ENCODE measurements at places on chromosomes 13 and 19. TPM values are rescaled to one million over a fixed set of nuclear protein-coding genes. Genes with fewer than 3 reads are reported as not detected.

DNA sequence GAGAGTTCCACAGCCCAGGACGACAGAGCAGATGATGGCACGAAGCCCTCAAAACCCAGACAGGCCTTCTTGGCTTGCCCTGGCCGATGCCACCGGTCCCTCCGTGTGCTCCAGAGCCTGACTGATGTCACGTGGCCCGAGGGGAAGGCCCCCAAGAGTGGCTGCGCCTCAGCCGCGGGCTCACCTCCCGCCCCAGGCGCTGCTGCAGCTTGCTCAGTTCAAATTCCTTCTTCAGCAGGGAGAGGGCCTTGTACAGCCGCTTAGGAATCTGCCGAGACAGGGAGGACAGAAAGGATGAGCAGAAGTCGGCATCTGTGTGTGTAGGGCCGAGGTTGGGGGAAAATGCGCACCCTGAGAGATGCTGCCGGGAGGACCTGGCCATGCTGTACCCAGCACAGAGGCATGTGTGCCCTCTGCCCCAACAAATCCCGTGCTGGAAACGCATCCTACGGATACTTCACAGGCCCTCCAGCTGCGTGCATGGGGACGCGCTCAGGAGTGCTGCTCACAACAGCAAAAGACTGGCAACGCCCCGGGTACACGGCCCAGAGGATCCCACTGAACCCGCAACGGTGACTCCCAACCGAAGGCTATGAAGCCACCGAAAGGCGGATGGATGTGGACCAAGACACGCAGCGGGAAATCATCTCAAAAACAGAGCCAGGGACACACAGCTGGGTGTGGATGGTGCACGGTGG is 12.9 kb downstream of the LONP1 start:
- DNase-seq: no peak

GRCh38 chr19:47749326-47749725 is 4.0 kb downstream of the NOP53 start:
- DNase-seq: no peak

The FXYD7 gene
- not detected for total RNA-seq

DNA sequence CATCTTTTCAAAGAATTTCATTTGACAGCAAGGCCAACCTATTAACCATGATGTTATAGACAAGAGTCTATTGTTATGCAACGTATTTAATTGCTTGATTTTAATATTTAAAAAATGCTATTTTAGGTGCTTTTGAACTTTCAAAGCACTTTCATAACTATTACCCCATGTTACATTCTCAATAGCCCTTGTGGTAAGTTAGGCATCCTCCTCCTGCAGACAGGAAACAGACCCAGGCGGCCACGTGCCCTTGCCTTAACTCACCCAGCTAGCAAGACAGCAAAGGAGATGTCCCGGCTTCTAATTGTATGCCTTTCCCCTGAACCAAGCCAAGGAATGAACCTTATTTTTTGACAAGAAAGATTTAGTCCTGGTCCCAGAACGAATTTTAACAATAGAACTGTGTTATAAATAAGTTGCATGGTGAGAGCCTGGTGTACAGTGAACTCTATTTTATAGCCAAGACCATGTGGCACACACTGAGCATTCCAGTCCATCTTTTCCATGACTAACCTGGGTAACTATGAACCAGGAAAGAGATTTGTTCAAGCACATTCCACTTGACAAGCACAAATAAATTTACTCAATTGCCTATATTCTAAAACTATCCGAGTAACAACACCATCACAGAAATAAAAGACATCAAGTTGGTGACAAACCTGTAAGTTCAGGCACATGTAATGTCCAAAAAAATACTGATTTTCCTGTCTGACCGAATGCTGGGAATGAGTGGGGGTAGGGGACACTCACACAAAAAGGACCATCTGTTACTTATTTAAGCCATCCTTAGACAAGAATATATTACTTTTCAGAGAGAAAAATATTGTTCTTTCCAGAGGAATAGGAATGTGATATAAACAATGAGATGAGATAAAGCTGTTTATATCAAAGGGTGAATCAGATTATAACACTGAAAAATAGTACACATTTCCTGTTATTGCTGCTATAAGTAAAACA is 163.0 kb downstream of the EFNB2 start:
- no peak for DNase-seq

The YJEFN3 gene
- 8.9 TPM for total RNA-seq

DNA sequence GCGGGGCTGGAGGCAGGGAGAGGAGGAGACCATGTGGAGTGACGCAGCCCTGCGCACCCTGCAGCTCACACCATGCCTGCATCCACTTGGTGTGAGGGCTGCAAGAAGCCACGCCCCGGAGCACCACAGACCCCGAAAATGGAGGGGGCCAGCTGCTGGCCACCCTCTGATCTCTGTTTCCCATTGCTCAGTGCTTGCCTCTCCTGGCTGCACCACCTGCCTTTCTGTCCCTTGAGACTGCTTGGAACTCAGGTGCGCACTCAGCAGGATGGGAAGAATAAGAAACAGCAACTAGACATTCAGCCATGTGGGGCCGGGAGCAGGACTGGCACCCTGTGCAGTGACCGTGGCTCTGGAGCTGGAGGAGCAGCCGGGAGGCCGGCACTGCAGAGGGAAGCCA is 64.0 kb downstream of the ANKRD10 start:
- DNase-seq: no peak

GRCh38 chr19:17487284-17488121 is 17.2 kb downstream of the SLC27A1 start:
- no peak for DNase-seq

- DNase-seq: no peak
Observed at GRCh38 chr13:102935896-102936321, 90.1 kb downstream of the ERCC5 start.

GRCh38 chr13:104984296-104984818 is 1551.1 kb downstream of the EFNB2 start:
- peak; percentile 17 for DNase-seq

GRCh38 chr19:13010038-13010991 is 15.0 kb downstream of the NFIX start:
- DNase-seq: no peak

GRCh38 chr19:27966390-27966816 is 1246.5 kb downstream of the UQCRFS1 start:
- no peak for DNase-seq

DNA sequence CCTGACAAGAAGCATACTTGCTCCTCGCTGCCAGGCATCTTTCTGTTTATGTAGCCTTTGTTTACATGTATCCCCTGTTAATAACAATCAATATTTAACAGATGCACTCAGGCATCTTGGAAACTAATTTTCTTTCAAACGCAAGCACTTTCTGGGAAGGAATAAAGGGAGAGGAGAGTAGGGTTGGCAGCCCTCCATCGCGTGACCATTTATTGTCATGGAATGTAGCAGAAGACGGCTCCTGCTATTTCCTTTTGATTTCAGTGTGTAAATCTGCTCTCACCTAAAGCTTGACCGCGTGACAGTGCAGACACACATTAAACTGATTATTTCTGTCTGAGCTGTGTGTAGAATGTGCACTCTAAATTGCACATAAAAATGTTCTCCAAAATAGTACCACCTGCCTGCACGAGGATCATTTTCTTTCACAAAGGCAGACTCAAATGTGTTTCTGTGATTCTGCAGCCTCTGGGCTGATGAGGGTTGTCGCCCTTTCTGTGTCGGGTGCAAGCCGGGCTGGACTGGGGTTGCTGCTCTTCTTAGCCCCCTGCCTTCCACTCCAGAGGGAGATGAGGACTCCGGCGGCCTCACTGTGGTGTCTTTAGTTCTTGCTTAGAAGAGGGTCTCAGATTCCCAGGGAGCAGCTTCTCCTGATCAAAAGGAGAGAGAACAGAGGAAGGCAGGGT is 223.5 kb upstream of the MAB21L1 start:
- DNase-seq: no peak

The SPACA4 gene
- total RNA-seq: not detected

GRCh38 chr13:48220592-48220980 is 12.4 kb upstream of the ITM2B start:
- DNase-seq: no peak

DNA sequence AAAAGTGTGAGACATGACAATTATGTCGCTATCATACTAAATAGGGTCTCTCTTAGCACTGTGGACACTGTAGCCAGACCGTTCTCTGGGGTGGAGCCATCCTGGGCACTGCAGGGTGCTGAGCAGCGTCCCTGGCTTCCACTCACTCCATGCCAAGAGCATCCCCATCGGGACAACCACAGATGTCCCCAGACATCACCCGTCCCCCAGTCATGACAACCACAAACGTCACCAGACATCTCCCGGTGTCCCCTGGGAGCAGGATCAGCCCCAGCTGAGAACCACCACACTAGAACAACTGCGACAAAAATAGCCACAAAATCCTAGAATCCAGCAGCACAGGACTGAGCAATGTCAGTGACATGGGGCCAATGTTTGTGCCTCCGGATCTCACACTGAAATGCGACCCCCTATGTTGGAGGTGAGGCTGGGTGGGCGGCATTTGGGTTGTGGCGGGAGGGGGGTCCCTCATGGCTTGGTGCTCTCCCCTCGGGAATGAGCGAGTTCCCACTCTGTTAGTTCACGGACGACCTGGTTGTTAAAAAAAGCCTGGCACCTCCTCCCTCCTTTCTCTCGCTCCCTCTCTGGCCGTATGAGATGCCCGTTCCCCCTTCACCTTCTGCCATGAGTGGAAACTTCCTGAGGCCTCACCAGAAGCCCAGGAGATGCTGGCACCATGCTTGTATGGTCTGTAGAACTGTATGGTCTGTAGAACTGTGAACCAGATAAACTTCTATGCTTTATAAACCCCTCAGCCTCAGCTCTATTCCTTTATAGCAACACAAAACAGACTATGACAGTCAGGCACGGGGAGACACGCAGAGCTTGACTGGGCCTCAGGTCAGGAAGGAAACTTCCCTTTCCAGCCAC is 93.9 kb downstream of the GADD45B start:
- no peak for DNase-seq

- no peak for DNase-seq
Observed at GRCh38 chr19:18393836-18394235, 3.6 kb downstream of the LRRC25 start.

DNA sequence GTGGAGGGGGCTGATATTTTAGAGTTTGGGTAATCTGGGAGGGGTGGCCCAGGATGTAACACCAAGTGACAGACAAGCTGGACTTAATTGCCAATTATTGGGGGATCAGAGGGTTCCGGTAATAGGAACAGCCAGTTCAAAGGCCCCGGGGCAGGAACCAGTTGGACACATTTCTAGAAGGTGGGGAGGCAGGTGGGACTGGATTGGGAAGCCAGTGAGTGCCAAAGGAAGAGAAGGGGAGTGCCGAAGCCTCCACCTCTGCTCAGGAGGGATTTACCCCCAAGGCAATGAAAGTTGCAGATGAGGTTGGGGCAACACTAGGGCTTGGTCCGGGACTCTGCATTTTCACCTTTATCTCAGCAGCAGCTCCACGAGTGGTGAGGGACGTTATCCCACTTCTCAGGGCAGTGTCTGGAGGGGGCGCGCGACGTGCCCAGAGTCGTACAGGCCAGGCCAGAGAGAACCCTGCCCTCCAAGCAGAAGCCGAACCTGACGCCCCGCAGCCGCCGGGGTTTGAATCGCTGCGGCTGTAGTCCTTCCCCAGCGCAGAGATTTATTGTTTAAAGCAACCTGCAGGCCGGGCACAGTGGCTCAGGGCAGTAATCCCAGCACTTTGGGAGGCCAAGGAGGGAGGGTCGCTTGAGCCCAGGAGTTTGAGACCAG is 5.7 kb upstream of the JUND start:
- no peak for DNase-seq

GRCh38 chr19:35034005-35034502 is 3.8 kb downstream of the SCN1B start:
- DNase-seq: no peak

DNA sequence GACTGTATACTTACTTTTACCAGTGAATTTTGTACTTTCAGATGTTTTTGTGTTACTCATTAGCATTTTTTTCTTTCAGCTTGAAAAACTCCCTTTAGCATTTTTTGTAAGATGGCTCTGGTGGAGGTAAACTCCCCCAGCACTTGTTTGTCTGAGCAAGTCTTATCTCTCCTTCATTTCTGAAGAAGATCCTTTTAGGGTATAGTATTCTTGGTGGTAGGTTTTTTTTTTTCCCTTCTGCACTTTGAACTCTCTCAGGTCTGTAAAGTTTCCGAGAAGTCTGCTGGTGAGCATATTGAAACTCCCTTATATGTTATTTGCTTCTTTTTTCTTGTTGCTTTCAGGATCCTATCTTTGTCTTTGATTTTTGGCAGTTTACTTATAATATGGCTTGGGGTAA is 35.1 kb downstream of the IGFL3 start:
- no peak for DNase-seq

The CYP4F2 gene
- total RNA-seq: 66.6 TPM

- no peak for DNase-seq
Observed at GRCh38 chr13:42266473-42266872, 5.5 kb upstream of the AKAP11 start.

DNA sequence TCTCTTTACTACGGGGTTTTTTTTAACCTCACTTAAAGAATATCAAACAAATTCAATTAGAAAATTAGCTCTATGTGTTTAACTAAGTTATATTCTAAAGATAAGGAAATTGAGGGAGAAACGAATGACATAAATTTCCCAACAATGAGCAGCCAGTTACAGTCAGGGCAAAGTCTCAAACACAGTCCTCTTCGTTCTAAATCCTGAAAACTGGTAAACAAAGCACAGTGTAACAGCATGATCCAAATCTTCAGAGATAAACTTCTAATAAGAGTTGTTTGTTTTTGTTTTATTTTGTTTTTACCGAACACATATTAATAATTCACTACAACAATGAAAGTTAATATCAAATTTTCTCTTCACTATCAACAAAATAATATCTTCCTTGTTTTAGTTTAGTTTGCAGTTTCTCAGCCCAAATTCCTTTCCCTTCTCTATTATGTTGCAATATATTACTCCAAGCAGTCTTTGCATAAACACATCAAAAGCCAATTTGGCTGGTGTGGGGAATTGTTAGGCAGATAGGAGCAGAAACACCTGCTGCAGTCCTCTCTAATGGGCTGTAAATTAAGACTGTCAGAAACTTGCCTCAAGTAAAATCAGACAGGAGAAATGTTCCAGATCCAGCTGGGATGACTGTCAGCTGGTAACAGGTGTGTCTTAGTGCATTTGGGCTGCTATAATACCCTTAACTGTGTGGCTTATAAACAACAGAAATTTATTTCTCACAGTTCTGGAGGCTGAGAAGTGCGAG is 106.5 kb upstream of the SGCG start:
- no peak for DNase-seq

GRCh38 chr19:38062959-38063761 is 156.2 kb downstream of the SIPA1L3 start:
- DNase-seq: peak; percentile 50

DNA sequence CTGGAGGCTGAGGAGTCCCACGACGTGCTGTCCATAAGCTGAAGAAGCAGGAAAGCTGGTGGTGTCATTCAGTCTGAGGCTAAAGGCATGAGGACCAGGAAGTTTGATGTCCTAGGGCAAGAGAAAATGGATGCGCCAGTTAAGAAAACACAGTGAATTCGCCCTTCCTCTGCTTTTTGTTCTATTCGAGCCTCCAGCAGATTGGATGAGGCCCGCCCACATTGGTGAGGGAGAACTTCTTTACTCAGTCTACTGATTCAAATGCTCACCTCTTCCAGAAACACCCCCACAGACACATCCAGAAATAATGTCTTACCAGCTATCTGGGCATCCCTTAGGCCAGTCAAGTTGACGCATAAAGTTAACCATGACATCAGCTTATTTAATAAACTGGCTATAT is 7.5 kb upstream of the TTYH1 start:
- no peak for DNase-seq

The DEDD2 gene
- total RNA-seq: 35.0 TPM

The GRIN2D gene
- 0.69 TPM for total RNA-seq

Measured in mucosa of gallbladder (tissue), 1 donor.